Breast epithelium (tissue), 4 donors: ENCODE measurements at places on chromosomes 4 and X. TPM values are rescaled to one million over a fixed set of nuclear protein-coding genes. Genes with fewer than 3 reads are reported as not detected.

Gene TRIM75
- total RNA-seq: not detected

Gene POF1B
- 0.48 TPM for total RNA-seq

- no peaks in the 10 kb centered on the region for H3K36me3 ChIP-seq
- no peak for DNase-seq
- no peaks in the 10 kb centered on the region for H3K27me3 ChIP-seq
- H3K27ac ChIP-seq: no peak overlapping the region
- no peak overlapping the region for H3K4me3 ChIP-seq
These were observed 41.8 kb downstream of the UGT2B28 start for GRCh38 chr4:69322055-69322454.

Gene AGTR2
- total RNA-seq: not detected

Gene MSANTD1
- 0.66 TPM for total RNA-seq

DNA sequence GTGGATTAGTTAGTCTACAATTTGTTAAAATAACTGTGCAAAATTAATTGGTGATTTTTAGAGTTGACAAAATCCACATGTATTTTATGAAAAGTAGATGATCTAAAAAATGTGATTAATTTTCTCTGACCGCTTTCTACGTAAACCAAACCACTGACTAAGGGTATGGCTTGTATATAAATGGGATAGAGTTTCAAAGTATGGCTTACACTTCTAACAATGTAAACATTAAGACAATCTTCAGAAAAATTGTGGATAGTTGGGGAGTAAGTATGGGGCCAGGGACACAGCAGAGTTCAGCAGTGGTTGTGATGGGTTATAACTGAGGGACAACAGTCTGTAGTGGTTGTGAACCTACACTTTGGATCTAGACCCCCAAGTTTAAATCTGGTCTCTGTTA lies 39.8 kb downstream of the GABRA4 start:
- H3K4me1 ChIP-seq: no peaks in the 10 kb centered on the region
- H3K36me3 ChIP-seq: no peaks in the 10 kb centered on the region
- H3K27ac ChIP-seq: no peak overlapping the region
- DNase-seq: no peak
- no peak overlapping the region for H3K4me3 ChIP-seq
- no peaks in the 10 kb centered on the region for H3K27me3 ChIP-seq

GRCh38 chrX:126847143-126847542 lies 27.6 kb downstream of the PRR32 start:
- H3K4me3 ChIP-seq: no peak overlapping the region
- DNase-seq: no peak
- H3K27ac ChIP-seq: no peak overlapping the region
- H3K27me3 ChIP-seq: no peaks in the 10 kb centered on the region
- no peaks in the 10 kb centered on the region for H3K36me3 ChIP-seq

Gene TLR3
- total RNA-seq: 7.4 TPM

Gene TCP11X1
- not detected for total RNA-seq

GRCh38 chrX:79065696-79066095 lies 78.8 kb upstream of the GPR174 start:
- no peaks in the 10 kb centered on the region for H3K36me3 ChIP-seq
- H3K27me3 ChIP-seq: no peaks in the 10 kb centered on the region
- no peak for DNase-seq

GRCh38 chr4:40840985-40841571 lies 91.3 kb downstream of the NSUN7 start:
- H3K27ac ChIP-seq: no peak overlapping the region
- no peak overlapping the region for H3K4me3 ChIP-seq
- DNase-seq: peak; percentile 29
- H3K4me1 ChIP-seq: no peaks in the 10 kb centered on the region
- no peaks in the 10 kb centered on the region for H3K36me3 ChIP-seq
- no peaks in the 10 kb centered on the region for H3K27me3 ChIP-seq

DNA sequence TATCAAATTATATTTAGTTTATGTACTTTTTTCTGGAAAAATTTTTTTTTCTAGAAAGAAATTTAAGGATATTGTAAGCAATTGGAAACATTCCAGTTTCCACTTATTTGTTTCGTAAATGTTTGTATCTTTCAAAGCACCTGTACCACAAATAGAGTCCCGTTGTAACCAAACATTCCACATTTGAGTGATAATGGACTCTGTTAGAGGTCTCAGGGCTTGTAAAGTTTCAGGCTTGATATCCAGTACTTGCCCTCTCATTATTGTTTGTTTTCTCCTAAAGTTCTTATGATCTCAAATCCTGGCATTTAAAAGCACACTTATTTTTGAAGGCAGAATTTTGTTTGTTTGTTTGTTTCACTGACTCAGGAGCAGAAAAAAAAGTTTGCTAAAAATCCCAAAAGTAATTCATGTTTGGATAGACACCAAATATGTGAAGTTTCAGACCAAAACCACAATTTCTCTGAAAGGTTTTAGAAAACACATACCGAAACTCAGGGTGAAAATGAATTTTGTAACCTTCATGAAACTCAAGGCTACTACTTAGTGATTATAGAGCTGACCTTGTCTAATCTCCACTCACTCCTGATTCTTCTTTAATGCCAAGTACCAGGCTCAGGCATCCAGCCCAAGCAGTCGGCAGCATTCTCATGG lies 5.7 kb upstream of the TMEM192 start:
- no peak overlapping the region for H3K27ac ChIP-seq
- H3K27me3 ChIP-seq: no peaks in the 10 kb centered on the region
- H3K4me1 ChIP-seq: no peaks in the 10 kb centered on the region
- no peak overlapping the region for H3K4me3 ChIP-seq
- no peaks in the 10 kb centered on the region for H3K36me3 ChIP-seq

GRCh38 chrX:154091678-154092077 lies 5.8 kb downstream of the MECP2 start:
- H3K4me3 ChIP-seq: no peak overlapping the region
- peak overlapping the region; percentile 34 for H3K27ac ChIP-seq
- no peaks in the 10 kb centered on the region for H3K27me3 ChIP-seq
- no peaks in the 10 kb centered on the region for H3K36me3 ChIP-seq

GRCh38 chr4:123841447-123842121 lies 445.0 kb downstream of the SPRY1 start:
- no peaks in the 10 kb centered on the region for H3K27me3 ChIP-seq
- H3K36me3 ChIP-seq: no peaks in the 10 kb centered on the region
- no peak overlapping the region for H3K27ac ChIP-seq
- DNase-seq: no peak
- no peak overlapping the region for H3K4me3 ChIP-seq
- H3K4me1 ChIP-seq: no peaks in the 10 kb centered on the region

- no peaks in the 10 kb centered on the region for H3K36me3 ChIP-seq
- peak overlapping the region; percentile 58 for H3K27ac ChIP-seq
- no peak overlapping the region for H3K4me3 ChIP-seq
These were observed 452.4 kb downstream of the BCOR start for GRCh38 chrX:39645178-39645895.

DNA sequence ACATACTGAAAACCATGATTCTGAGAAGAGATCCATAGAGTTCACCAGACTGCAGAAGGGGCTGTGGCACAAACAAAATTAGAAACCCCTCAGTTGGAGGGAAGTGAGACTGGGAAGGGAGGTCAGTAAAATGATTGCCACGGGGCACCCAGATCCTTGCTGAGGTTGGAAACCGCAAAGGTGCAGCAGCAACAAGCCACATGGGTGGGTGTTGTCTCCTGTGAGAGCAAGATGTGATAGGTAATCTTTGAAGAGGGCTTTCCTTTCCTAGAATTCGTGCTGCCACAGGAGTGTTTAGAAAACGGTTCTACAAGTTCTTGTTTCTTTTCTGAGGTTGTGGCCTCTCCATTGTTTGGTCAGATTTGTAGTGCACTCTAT lies 85.5 kb downstream of the NFKB1 start:
- H3K36me3 ChIP-seq: peaks cover 4% of the 10 kb centered on the region
- H3K4me1 ChIP-seq: no peaks in the 10 kb centered on the region
- no peaks in the 10 kb centered on the region for H3K27me3 ChIP-seq
- no peak overlapping the region for H3K27ac ChIP-seq

DNA sequence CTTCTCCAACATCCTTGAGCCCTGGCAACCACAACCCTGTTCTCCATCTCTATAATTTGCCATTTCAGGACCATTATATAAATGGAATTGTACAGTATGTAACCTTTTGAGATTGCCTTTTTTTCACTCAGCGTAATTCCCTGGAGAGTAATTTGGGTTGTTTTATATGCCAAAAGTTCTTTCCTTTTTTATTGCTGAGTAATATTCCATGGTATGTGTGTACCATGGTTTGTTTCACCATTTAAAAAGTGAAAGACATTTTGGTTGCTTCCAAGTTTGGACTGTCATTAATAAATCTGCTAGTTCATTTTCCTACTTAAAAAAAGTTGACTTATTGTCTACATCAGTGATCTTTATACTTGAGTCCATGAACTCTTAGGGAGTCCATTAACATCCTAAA lies 33.0 kb upstream of the SMIM10 start:
- H3K27ac ChIP-seq: no peak overlapping the region
- H3K4me1 ChIP-seq: no peaks in the 10 kb centered on the region
- H3K27me3 ChIP-seq: peaks cover 30% of the 10 kb centered on the region
- DNase-seq: no peak
- no peak overlapping the region for H3K4me3 ChIP-seq

GRCh38 chrX:132267392-132267791 lies 48.1 kb upstream of the RAP2C start:
- H3K36me3 ChIP-seq: no peaks in the 10 kb centered on the region
- peaks cover 11% of the 10 kb centered on the region for H3K27me3 ChIP-seq
- no peak overlapping the region for H3K4me3 ChIP-seq
- DNase-seq: no peak
- no peak overlapping the region for H3K27ac ChIP-seq
- H3K4me1 ChIP-seq: no peaks in the 10 kb centered on the region

GRCh38 chr4:176261481-176261880 lies 7.5 kb downstream of the ASB5 start:
- H3K36me3 ChIP-seq: no peaks in the 10 kb centered on the region
- DNase-seq: no peak
- no peak overlapping the region for H3K27ac ChIP-seq
- no peaks in the 10 kb centered on the region for H3K4me1 ChIP-seq
- H3K27me3 ChIP-seq: no peaks in the 10 kb centered on the region

Gene TMPRSS11D
- total RNA-seq: not detected

- no peaks in the 10 kb centered on the region for H3K36me3 ChIP-seq
- no peaks in the 10 kb centered on the region for H3K27me3 ChIP-seq
- no peak overlapping the region for H3K27ac ChIP-seq
- H3K4me3 ChIP-seq: no peak overlapping the region
- no peak for DNase-seq
These were observed 1.3 kb downstream of the VMA21 start for GRCh38 chrX:151398346-151398745.

Gene TRO
- total RNA-seq: 22.0 TPM

DNA sequence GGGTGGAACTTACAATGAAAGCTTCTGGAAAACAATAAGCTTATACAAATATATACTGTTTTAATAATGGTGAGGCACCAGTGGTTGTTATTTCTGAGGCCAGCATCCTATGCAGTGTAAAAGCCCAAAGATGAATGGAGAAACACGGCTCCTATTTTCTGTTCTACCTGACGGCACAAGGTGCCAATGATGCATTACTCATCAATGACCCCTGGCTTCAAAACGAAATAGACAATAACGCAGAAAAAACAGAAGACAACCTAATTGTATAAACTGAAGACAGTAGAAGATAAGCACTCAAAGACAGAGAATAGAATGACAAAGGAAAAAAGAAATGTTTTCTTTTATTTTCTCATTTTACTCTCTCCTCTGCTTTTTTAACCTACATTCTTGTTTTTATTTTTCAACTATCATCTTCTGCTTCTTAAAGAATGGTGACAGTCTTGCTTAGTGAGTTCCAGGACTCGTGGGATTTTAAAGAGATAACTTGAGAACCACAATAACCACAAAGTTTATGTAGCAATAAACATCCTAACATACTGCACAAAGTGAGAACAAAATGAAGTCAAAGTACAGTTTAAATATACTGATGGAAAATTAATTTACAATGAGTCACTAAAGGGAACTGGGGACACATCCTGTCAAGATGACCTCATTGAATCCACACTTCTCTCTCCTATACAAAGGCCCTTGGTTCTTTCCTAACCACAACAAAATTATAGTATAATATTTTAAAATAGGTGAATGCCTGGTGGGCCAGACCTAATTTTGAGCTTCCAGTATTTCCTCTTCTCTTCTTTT lies 169.8 kb downstream of the BTC start:
- peak overlapping the region; percentile 75 for H3K27ac ChIP-seq
- no peaks in the 10 kb centered on the region for H3K4me1 ChIP-seq
- H3K27me3 ChIP-seq: no peaks in the 10 kb centered on the region
- H3K36me3 ChIP-seq: no peaks in the 10 kb centered on the region
- DNase-seq: no peak

DNA sequence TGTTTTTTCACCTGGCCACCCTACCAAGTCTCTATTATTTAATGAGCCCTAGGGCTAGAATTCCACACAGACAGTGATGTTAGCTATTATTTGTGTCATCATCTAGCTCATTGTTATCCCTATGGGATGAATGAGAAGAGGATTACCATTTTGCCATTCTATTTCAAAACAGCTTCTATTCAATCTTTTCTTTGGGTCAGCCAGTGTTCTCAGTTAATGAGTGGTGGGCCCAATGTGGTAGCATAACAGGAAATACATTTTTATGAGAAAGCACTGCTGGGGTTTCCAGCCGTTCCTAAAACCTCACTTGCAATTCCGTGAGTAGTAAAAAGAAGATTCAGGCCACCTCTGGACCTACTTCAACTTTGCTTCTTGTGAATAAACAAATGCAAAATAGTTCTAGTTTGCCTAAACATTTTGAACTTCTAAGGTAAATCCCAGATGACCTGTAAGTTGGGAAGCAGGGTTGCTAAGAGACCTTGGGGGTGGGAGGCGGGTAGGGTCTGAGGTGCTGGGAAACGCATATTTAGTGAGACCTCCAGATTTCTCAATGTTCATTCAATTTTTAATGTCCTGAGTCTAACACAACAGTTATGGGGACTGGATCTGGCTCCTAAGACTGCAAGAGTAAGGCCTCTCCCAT lies 24.8 kb upstream of the CYP2U1 start:
- H3K4me1 ChIP-seq: no peaks in the 10 kb centered on the region
- no peaks in the 10 kb centered on the region for H3K36me3 ChIP-seq
- no peak overlapping the region for H3K27ac ChIP-seq
- no peak for DNase-seq
- H3K4me3 ChIP-seq: no peak overlapping the region

- peaks cover under 1% of the 10 kb centered on the region for H3K4me1 ChIP-seq
- H3K27ac ChIP-seq: no peak overlapping the region
- no peak overlapping the region for H3K4me3 ChIP-seq
- no peak for DNase-seq
- no peaks in the 10 kb centered on the region for H3K27me3 ChIP-seq
These were observed 66.3 kb upstream of the TRIM2 start for GRCh38 chr4:153137677-153138630.

- H3K27ac ChIP-seq: no peak overlapping the region
- H3K27me3 ChIP-seq: no peaks in the 10 kb centered on the region
- H3K4me3 ChIP-seq: no peak overlapping the region
- no peaks in the 10 kb centered on the region for H3K36me3 ChIP-seq
- no peaks in the 10 kb centered on the region for H3K4me1 ChIP-seq
These were observed 34.4 kb upstream of the ARHGEF6 start for GRCh38 chrX:136814847-136815750.

DNA sequence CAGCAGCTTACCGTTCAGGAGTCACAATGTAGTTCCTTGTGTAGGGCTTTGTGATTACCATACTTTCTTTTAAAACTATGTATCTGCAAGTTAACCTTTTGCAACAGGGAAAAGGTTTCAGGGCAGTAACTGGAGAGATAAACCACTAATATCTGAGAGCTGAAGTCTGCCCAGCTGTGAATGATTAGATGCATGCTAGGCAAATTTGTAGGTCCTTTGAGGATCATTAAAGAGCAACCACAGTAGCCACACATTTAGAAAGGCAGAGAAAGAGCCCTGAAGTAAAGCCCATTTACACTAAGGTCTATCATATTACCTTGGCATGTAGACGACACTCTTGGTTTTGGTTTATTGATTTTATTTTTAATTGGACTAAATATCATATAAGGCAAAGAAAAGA lies 60.0 kb downstream of the ATP8A1 start:
- H3K4me3 ChIP-seq: no peak overlapping the region
- no peak for DNase-seq
- H3K27me3 ChIP-seq: no peaks in the 10 kb centered on the region
- H3K36me3 ChIP-seq: no peaks in the 10 kb centered on the region
- H3K27ac ChIP-seq: no peak overlapping the region
